ENCODE measurements at places on chromosomes 5 and 9.
A peak's percentile ranks its signal among the peaks of the same experiment; 100 is the strongest.

DNA sequence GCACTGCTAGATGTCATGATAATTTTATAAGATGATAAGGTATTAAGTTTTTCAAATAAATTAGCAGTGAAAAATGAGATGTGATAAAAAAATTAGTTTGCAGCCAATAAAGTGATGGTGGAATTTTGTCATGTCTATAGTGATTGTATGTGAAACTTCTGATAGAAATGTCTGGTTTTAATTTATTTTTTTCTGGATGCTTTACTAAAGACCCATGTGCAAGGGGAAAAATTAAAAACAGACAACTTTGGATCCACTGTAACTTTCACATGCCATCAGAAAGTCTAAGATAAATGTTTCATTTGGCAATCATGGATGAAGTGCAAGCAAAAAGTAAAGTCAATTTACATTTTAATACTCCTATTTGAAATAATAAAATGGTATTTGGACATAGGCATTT is 4.4 kb upstream of the NDUFS4 start:
- peak; percentile 4 for DNase-seq

DNA sequence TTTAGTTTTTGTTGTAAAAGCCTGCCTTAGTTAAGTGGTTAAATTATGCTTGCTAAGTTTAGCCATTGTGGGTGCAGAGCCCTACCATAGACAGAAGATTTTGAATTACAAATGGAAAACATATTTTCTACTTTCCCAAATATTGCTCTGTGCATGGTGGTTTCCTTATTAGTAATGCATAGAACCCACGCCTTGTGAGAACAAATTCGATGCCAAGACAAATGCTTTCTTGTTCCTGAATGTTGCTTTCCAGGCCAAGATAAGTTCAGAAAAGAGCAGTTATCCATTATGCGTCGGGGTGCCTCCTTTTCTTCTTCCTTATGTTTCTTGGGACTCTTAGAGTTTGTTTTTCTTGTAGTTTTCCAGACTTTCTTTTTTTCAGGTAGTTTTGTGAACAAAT is 31.0 kb upstream of the GARNL3 start:
- no peak for DNase-seq

DNA sequence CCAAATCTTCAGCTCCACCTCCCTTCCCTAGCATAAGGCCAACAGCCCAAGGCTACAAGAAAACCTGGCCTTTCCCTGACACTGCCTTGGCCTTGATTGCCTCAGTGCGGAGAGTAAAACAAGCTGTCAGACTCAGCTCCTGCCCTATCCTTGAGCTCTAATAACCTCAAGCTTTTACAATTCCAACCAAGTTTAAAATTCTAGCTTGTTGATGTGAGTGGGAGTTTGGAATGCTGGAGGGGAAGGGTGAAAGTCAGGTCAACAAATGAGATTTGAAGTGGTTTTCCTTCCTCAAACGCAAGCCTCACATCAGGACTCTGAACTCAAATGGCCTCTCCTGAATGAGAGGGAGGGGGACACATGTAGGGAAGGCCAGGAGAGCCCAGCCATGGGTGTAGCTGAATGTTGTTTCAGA is 197.0 kb upstream of the VLDLR start:
- DNase-seq: no peak

DNA sequence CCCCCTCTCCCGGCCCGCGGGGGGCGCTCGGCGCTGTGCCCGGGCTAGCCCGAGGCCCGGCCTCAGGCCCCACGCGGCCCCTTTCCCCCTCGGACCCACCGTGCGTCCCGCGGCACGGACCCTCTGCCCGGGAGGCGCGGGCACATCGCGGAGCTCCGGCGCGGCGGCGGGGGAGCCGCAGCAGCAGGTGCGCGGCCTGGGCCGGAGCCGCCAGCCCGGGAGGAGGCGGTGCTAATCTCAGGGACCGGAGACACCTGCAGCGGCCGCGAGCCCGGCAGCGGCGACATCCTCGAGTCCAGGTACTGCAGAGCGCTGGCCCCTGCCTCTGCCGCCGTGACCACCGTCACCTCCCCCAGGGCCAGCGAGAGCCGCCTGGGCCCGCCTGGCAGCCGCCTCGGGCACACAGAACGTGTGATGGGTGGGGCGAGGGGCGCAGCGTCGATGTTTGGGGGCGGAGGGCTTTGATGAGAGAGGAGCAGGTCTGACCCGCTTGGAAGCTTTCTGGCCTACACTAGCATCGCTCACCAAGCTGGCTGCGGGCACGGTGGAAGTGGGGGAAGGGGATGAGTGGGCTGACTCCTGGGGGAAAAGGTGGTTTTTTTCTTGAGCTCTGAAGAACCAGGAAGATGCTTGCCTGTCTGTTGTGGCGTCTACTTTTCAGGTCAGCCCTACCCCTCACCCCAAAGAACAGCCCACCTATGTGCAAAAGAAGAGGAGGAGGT is 524 bp downstream of the CYFIP2 start:
- no peak for DNase-seq

GRCh38 chr5:94746731-94747124 is 128.3 kb downstream of the SLF1 start:
- DNase-seq: no peak

GRCh38 chr5:167361795-167362194 is 929.6 kb upstream of the WWC1 start:
- DNase-seq: peak; percentile 5

DNA sequence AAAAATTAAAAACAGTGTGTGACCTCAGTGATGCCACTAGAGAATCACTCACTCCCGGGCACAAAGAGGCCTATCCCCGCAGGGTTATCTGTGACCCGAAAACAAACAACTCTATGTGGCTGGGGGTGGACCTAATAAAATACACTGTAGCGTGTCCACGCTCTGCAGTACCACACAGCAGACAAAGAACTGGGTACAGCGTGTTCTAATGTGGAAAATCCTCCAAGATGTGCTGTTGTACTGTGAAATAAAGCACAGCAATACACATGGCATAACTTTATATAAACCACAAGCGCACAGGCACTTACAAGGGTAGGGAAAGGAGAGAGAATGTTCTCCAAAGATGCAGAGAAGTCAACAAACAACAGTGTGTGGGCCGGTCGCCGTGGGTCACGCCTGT is 8.1 kb upstream of the SLC34A1 start:
- DNase-seq: no peak

- DNase-seq: no peak
Observed at GRCh38 chr5:154498591-154498990, 20.6 kb upstream of the HAND1 start.

- no peak for DNase-seq
Observed at GRCh38 chr5:117800261-117800660, 1188.1 kb downstream of the DTWD2 start.

- no peak for DNase-seq
Observed at GRCh38 chr9:126398403-126399058, 71.9 kb downstream of the MVB12B start.

DNA sequence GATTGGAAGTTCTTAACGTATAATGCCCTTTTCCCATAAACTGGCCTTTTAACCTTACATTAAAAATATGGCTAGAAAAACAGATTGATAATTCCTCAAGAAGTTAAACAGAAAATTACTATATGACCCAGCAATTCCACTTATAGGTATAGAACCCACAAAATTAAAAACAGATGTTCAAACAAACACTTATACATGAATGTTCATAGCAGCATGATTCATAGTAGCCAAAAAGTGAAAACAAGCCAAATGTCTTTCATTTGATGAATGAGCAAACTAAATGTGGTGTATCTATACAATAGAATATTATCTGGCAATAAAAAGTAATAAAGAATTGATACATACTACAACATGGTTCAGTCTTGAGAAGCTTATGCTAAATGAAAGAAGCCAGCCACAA is 35.5 kb downstream of the POU5F2 start:
- peak; percentile 72 for DNase-seq

- peak; percentile 76 for DNase-seq
Observed at GRCh38 chr9:80649001-80649420, 1040.3 kb downstream of the TLE1 start.

DNA sequence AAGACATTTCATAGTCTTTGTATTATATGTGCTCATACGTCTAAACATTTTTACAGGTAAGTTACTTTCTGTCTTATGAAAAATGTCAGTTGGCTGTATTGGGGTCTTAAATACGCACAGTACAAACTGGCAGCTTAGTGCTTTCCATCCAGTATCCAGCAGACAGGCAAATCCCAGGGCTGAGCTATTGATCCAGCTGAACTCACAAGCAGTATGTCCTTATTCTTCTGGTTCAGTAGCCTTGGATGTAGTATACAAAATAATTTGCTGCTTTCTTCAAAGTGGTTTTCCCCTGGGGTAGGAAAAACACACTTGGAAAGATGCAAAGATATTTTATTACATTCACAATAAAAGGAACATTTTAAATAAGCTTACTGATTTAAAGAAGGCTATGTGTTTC is 617.2 kb downstream of the NR2F1-AS1 start:
- no peak for DNase-seq
